ENCODE measurements at places on chromosomes 7 and 10.

GRCh38 chr7:3028071-3028757 lies 15.5 kb downstream of the CARD11 start:
- no peak for DNase-seq

- no peak for DNase-seq
These were observed 156.9 kb upstream of the C7orf33 start for GRCh38 chr7:148433521-148434180.

DNA sequence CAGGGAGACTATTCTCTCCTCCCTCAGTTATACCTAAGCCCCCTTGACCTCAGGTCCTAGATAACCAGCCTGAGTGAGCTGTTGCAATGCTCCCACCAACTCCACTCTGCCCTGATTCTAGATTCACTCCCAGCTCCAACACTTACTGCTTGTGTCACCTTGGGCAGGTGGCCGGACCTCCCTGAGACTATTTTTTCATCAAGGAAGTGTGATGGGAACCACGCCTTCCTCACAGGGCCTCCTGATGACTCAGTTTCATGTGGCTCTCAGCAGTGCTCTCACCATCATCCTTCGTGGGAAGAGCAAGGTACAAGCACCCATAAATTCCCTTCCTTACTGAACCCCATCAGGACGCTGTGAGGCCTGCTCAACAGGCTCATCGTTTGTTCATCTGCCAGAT lies 925.8 kb upstream of the ZNF722 start:
- no peak for DNase-seq

- DNase-seq, result no peak
These were observed 46.9 kb upstream of the MXI1 start for GRCh38 chr10:110160522-110160921.

- DNase-seq, result no peak
These were observed 35.1 kb upstream of the DNAH11 start for GRCh38 chr7:21507627-21508343.

- DNase-seq, result no peak
These were observed 24.6 kb upstream of the RHBDD2 start for GRCh38 chr7:75854233-75854632.

DNA sequence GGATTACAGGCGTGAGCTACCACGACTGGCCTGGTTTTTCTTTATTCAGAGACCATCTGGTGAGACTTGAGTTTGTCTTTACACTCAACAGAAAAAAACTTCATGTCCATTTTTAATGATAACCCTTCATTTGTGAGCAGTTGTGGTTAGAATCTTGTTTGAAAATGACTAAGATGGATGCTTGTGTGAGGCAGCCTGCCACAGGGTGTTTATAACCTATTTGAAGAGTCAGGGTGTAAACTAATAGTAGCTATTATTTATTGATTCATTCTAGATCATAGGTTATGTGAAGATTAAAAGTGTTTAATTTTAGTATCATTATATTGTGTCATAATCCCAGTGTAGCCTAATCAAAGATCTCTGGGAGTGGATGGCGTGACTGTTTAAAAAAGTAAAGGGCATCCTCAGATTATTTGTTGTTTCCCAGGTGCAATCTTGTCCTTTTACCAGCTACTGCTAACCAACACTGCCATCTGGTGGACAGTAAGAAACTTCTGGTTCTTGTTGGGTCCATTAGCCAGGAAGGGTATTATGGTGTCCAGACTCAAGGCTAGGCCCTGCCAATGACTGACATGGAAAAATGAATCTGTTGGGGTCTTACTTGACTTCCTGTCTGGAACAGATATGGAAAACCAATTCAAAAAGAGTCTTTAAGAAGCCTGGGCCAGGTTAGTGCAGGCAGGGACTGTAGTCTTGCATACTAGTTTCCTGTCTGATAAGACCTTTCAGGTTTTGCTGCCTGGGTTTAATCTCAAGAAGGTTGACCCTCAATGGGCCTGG lies 24.9 kb downstream of the NRBF2 start:
- no peak for DNase-seq

DNA sequence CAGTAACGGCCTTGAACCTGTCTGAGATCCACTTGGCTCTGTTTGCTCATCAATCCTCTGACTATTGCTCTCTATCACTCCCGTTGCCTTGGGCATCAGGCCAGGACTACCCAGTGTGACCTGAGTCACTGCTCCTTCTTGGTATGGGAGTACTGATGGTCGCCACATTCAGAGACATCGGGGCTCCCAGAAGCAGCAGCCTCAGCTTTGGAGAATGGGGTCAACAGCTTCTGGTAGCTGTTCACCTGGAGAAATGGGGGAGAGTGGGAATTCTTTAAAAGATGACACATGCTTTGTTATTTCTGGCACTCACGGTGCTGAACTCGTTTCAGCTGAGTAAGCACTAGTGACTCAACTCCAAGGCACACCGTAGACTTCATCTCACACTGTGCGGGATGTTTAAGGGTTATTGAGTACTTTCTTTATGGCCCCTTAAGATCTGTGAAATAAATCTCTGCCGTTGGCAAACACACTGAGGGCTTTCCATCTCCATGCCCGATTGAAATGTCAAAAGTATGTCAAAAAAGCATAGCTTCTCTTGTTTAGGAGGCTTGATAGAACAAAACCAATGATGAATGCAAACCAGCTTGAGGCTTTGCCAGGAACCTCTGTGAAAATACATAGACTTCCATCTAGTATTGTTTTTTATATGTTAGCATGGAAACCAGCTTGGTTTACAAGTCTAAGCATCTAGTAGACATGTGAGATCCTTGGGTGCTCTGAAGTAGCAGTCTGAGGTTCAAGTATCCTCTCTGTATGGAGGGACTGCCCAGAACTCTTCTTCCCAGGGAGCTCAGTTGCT lies 333.1 kb downstream of the CXCL12 start:
- DNase-seq, result no peak

DNA sequence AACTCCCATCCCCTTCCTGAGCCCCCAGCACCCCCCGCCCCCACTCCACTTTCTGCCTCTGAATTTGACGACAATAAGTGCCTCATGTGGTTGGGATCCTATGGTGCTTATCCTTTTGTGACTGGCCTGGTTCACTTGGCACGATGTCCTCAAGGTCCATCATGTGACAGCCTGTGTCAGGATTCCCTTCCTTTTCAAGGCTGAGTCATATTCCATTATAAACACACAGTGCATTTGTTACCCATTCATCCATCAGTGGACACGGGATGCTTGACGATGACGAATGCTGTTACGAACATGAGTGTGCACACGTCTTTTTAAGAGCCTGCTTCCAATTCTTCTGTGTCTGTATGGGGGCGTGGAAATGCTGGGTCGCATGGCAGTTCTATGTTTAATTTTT lies 26.7 kb downstream of the SHH start:
- DNase-seq, result no peak

DNA sequence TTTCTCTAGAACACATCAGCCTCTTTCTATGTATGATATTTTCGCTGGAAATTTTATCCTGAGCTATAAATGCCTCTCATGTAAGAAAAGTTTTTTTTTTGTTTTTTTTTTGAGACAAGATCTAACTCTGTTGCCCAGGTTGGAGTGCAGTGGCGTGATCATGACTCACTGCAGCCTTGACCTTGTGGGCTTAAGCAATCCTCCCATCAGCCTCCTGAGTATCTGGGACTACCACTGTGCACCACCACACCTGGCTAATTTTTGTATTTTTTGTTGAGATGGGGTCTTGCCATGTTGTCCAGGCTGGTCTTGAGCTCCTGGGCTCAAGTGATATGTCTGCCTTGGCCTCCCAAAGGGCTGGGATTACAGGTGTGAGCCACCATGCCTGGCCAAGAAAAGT lies 80.4 kb downstream of the ADK start:
- DNase-seq, result no peak

- no peak for DNase-seq
These were observed 12.5 kb downstream of the NUDCD3 start for GRCh38 chr7:44477938-44478337.

- DNase-seq, result no peak
These were observed 258.9 kb downstream of the REEP3 start for GRCh38 chr10:63780101-63780500.

GRCh38 chr7:16417906-16418305 lies 3.4 kb downstream of the CRPPA start:
- no peak for DNase-seq
